CD4-positive, alpha-beta memory T cell (primary cell): ENCODE measurements at places on chromosomes 16 and 17. TPM values are rescaled to one million over a fixed set of nuclear protein-coding genes. Genes with fewer than 3 reads are reported as not detected.

WFIKKN2 gene
- not detected for total RNA-seq

KRTAP9-8 gene
- total RNA-seq = not detected

TXNL4B gene
- total RNA-seq = 26.1 TPM

- peak overlapping the region; percentile 39 for H3K27ac ChIP-seq
- DNase-seq = no peak
- peaks cover 65% of the 10 kb centered on the region for H3K4me1 ChIP-seq
- no peak overlapping the region for H3K4me3 ChIP-seq
- no peaks in the 10 kb centered on the region for H3K36me3 ChIP-seq
- H3K27me3 ChIP-seq = no peaks in the 10 kb centered on the region
Observed at GRCh38 chr17:68343976-68344375, 52.7 kb downstream of the ARSG start.

- DNase-seq = no peak
- no peaks in the 10 kb centered on the region for H3K36me3 ChIP-seq
- no peaks in the 10 kb centered on the region for H3K4me1 ChIP-seq
- no peak overlapping the region for H3K27ac ChIP-seq
- H3K4me3 ChIP-seq = no peak overlapping the region
- H3K27me3 ChIP-seq = no peaks in the 10 kb centered on the region
Observed at GRCh38 chr16:10070591-10070990, 111.6 kb downstream of the GRIN2A start.
